Progenitor cell of endocrine pancreas (in vitro differentiated cells): ENCODE measurements at places on chromosomes 16 and 17. TPM values are rescaled to one million over a fixed set of nuclear protein-coding genes. Genes with fewer than 3 reads are reported as not detected.

DNA sequence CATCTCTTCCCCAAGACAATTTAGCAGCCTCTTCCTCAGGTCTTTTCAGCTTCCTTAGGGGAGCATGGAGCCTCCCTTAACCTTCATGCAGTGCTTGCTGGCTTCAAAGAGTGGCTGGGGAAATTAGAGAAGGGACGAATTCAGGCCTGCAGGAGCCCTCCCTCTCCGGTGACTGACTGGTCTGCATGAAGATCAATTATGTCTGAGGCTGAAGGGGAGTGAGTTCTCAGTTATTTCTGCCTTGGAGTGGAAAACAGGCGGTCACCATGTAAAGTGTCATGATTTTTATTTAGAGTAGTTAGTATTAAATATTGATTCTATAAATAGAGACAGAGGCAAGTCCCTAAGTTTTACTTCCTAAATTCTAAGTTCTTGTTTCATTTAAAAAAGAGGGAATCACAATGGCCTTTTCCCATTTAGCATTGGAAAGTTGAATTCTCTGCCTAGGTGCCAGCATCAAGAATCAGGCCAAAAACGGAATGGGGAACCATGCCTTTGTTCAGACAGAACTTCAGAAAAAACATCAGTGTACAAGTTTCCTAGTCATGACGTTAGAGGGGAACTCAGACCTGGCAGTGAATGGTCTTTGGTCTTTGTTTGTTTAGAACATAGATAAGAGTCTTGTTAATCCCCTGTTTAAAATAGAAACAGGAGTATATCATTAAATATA is 4.4 kb downstream of the GABARAPL2 start:
- no peak for DNase-seq
- no peak overlapping the region for H3K4me3 ChIP-seq
- H3K36me3 ChIP-seq, result peaks cover 12% of the 10 kb centered on the region
- H3K4me1 ChIP-seq, result peaks cover 10% of the 10 kb centered on the region
- no peak overlapping the region for H3K27ac ChIP-seq
- no peaks in the 10 kb centered on the region for H3K27me3 ChIP-seq

- no peak overlapping the region for H3K4me3 ChIP-seq
- DNase-seq, result no peak
- peaks cover 3% of the 10 kb centered on the region for H3K4me1 ChIP-seq
Measured at GRCh38 chr17:20999841-21000532, 42.8 kb downstream of the USP22 start.

GRCh38 chr17:3298260-3298659 is at the start of gene OR3A1:
TSS of gene OR3A1 (minus strand) at chr17:3298360. CDS start at chr17:3292582, 5,778 bp downstream.
- no peaks in the 10 kb centered on the region for H3K27me3 ChIP-seq
- no peaks in the 10 kb centered on the region for H3K36me3 ChIP-seq
- no peak within 1 kb of the TSS for H3K27ac ChIP-seq

- peaks cover 11% of the 10 kb centered on the region for H3K36me3 ChIP-seq
- peak within 1 kb of the TSS; percentile 84 for H3K4me3 ChIP-seq
- peak within 1 kb of the TSS; percentile 95 for H3K27ac ChIP-seq
- peak; percentile 54 for DNase-seq
- peaks cover 10% of the 10 kb centered on the region for H3K4me1 ChIP-seq
- no peaks in the 10 kb centered on the region for H3K27me3 ChIP-seq
Measured at GRCh38 chr17:32927724-32928585, at the start of gene TMEM98. TSS of gene TMEM98 (plus strand) at chr17:32928153. CDS start at chr17:32931529, 3,376 bp downstream.

The DHRS7C gene
- not detected in 2 replicates for total RNA-seq

The KLHL11 gene
- 16.9 and 19.6 TPM in 2 replicates for total RNA-seq
